ENCODE measurements at places on chromosomes 11 and 22.

DNA sequence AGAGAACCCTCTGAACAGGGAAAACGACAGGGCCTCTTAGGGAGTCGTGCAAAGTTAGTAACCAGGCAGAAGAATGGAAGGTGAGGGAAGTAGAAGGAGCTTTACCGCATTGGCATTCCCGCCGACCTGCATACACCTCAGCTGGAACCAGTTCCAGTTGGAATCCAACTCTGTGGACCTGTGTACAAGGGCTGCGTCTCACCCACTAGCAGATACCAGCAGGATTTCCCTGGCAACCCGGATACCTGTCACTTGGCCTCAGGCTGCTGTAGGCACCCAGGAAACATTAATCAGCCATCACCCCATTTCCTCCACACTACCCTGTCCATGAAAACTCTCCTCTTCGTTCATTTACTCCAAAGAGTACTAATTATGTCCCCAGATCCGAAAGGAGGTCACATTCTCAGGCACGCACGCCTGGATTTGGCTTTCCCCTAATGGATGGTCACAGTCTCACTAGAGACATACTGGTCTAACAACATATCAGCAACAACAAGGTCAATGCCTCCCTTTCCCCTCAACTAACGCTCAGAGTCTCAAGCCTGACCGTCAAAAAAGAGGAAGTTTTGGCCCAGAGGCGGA, 842 bp downstream of the ARFGAP2 start:
- DNase-seq = no peak

DNA sequence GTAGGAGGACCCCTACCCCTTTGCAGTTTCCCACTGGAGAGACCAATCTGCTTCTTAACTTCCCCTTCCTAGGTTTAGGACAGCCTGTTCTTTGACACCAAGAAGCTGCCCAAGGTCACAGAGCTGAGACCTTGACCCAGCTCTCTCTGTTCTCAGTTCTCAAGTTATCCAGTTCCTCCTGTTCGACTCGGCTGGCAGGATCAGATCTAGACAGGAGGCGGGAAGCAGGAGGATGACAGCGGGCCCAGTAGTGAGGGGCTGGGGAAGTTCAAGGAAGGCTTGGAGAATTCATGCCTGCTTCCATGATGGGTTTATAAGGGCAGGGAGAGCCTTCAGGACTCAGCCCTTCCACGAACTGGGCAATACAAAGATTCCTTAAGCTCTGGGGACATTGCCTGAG, 210.6 kb downstream of the DSCAML1 start:
- DNase-seq = no peak

DNA sequence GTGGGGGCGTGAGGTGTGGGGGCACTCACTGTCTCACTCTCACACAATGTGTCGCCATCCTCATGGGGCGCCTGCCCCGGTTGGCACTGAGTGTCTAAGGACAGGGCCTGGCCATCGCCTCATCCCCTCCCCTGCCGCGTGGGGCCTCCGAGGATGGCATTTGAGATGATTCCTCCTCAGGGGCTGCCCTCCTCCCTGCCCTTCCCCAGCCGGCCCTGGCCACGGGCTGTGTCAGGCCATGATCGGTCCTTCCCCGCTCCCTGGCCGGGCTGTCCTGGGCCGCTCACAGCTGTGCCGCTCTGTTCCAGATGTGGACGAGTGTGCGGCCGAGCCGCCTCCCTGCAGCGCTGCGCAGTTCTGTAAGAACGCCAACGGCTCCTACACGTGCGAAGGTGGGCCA, 4.5 kb downstream of the CRELD2 start:
- DNase-seq = no peak

GRCh38 chr11:3866206-3866605, 10.7 kb downstream of the STIM1 start:
- no peak for DNase-seq

DNA sequence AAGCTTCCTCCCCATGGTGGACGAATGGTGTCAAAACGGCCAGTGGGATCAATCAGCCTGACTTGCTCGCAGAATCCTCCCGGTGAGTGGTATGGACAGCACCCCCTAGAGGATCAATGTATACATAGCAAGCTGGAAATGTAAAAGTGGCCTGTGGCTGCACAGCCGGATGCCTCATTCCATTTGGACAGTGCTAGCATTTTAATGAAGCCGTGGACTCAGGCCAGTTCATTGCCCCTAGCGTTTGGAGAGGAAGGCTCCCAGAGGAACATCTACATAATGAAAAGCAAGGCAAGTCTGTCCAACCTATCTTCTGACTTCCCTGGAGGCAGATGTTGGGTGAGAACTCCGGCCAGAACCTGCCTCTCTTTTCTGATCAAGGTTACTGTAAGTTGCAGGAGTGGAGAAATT, 942.3 kb downstream of the NTM start:
- DNase-seq = no peak

GRCh38 chr11:692824-693414, 2.1 kb downstream of the DEAF1 start:
- DNase-seq = no peak

DNA sequence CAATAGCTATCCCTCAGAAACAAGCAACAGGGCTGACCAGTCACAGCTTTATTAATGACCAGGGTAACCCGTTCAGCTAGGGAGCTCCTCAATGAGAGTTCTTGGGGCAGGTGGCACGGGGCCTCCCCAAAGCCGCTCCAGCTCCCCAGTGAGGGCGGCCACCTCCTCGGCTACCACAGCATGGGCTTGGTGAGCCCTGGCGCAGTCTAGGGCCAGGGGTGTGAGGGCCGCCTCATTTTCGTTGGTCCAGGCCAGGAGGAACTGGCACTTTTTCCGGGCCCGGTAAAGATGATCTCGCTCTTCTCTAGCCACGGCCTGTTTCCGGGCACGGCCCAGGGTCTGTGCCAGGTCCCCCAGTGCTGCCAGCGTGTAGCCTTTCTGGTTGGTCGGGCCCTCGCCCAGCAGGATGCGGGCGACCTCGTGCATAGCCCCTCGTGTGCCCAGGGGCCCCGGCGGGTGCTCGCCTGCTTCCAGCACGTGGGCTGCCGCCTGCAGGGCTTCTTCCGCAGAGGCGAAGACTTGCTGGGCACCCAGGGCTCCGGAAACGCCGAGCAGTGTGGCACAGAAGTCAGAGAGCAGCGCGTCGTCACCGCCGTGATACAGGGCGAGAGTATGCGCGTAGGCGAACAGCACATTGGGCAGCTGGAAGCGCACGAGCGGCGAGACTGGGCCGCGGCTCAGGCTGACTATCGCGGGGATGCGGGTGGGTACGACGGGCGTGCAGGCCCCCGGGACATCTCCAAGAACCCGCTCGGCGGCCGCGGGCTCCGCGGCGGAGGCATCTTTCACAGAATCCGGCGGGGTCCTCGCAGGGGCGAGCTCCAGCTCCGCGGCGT, 913 bp downstream of the ZNHIT2 start:
- no peak for DNase-seq

GRCh38 chr11:79331203-79331901, 109.5 kb downstream of the TENM4 start:
- no peak for DNase-seq

DNA sequence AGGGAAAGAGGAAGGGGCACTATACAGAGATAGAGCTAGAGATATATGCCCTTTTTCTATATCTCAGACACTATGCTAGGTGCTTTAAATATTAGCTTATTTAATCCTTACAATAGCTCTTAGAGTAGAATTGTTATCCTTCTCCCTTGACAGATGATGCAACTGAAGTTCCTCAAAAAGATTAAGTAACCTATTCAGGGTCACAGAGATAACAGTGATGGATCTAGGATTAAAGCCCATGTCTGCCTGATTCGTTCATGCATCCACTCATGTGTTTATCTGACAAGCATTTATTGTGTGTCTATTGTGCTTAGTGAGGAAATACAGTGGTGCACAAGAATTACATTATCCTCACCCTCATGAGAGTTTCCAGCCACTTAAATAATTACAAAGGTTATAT, 8.7 kb downstream of the CCDC83 start:
- no peak for DNase-seq
